Brain pericyte (primary cell): ENCODE measurements at places on chromosomes 6 and 20.

DNA sequence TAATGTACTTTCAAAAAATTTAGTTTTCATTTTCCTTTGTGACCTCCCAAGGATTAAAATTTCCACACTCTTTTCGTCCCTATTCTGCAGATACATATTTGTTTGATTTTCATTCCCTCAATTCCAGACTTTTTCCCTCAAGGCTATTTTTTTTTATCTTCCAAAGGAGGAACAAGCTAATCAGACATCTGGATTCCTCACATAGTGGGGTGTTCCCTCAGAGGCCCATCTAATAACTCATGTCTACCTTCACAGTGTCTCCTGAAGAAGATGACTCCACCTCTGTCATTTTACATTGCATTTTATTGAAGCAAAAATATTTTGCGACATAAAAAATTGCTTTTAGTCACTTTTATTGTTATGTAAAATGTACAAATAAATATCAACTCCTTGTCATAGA, 122.2 kb downstream of the RFPL4B start:
- no peak for DNase-seq

DNA sequence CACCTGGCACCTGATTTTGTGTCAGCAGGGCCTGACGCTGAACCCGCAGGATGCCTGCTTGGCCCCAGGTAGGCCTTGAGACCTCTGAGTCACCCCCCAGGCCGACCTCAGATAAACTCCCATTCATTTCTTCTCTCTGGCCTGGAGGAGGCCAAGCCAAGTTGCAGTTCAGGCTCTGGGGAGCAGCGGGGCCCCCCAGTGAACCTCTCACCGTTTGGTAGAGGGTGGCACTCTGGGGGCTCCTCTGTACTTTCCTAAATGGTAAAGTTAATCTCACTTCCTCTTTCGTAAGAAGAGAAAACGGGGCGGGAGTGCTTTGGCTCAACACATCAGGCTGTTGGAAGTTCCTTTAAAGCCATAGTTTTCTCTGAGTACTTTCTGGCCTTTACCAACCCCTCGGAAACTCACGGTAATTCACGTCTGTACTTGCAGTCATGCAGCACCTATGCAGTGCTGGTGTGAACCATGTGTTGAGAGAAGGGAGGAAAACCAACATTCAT, 2.8 kb downstream of the SIRPA start:
- DNase-seq: no peak

DNA sequence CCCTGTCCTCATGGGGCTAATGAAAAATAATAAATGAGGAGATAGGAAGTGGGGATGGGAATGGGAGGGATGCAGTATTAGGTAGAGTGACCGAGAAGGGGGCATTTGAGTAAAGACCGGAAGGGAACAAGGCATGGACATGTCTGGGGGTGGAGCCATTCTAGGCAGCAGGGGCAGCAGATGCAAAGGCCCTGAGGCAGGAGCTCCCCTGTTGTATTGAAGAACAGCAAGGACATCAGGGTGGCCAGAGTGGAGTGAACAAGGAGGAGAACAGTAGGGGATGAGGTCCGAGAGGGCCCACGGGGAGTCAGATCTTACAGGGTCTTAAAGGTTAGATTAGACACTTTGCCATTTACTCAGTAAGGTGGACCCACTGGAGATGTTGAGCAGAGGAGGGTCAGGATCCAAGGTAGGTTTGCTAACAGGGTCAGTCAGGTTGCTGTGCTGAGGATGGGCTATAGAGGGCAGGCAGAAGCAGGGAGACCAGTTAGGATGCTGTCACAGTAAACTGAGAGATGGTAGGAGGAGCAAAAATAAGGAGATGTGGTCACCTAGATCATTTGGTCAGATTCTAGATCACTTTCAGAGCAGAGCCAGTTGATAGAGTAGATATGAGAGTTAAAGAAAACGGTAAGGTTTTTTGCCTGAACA, 18.7 kb downstream of the TAF8 start:
- no peak for DNase-seq

- DNase-seq: no peak
Measured at GRCh38 chr20:22180244-22180643, 404.1 kb downstream of the FOXA2 start.
